ENCODE measurements at places on chromosomes 6 and 20.

DNA sequence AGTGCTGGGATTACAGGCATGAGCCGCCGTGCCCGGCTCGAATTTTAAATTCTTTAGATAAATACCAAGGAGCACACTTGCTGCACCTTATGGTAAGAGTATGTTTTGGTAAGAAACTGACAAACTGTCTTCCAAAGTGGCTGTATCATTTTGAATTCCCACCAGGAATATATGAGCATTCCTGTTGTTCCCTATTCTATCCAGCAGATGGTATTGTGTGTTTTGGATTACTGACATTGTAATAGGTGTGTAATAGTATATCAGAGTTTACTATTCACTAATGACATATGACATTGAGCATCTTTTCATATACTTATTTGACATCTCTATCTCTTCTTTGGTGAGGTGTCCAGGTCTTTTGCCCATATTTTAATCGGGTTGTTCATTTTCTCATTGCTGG, 40.5 kb downstream of the TGM6 start:
- no peak for DNase-seq

- no peak for DNase-seq
Observed at GRCh38 chr6:167415441-167415961, 90.6 kb downstream of the TTLL2 start.

DNA sequence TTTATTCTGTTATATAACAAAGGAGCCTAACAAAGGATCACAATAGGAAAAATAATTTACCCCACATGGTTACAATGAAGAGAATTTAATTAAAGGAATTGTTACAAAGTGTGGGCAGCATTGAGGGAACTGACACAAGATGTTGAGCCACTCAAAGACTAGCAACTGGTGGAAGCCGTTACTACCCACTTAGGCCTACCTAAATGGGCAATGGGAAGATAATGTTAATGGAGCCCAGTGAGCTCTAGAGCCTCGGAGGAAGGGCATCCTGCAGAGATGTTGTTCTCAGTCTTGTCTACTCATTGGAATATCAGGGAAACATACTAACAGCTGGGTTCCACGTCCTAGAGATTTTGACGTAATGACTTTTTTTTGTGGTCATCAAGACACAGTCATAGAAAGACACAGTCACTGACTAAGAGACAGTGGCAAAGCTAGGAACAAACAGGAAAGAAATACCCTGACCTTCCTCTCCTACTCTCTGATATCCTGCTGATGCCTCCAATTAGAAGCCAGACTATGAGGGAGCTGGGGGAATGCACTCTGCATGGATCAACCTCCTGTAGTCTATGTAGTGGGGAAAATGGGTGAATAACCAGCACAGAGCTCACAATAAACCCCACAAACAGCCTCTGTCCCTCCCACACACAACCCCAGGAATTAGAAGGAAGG, 523.8 kb upstream of the FLRT3 start:
- no peak for DNase-seq

- no peak for DNase-seq
Observed at GRCh38 chr20:17663040-17663399, 19.0 kb downstream of the RRBP1 start.

DNA sequence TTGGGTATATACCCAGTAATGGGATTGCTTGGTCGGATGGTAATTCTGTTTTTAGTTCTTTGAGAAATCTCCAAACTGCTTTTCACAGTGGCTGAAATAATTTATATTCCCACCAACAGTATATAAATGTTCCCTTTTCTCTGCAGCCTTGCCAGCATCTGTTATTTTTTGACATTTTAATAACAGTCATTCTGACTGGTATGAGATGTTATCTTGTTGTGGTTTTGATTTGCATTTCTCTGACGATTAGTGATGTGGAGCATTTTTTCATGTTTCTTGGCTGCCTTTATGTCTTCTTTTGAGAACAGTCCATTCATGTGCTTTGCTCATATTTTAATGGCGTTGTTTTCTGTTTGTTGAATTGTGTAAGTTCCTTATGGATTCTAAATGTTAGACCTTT, 641.6 kb downstream of the HACE1 start:
- no peak for DNase-seq

DNA sequence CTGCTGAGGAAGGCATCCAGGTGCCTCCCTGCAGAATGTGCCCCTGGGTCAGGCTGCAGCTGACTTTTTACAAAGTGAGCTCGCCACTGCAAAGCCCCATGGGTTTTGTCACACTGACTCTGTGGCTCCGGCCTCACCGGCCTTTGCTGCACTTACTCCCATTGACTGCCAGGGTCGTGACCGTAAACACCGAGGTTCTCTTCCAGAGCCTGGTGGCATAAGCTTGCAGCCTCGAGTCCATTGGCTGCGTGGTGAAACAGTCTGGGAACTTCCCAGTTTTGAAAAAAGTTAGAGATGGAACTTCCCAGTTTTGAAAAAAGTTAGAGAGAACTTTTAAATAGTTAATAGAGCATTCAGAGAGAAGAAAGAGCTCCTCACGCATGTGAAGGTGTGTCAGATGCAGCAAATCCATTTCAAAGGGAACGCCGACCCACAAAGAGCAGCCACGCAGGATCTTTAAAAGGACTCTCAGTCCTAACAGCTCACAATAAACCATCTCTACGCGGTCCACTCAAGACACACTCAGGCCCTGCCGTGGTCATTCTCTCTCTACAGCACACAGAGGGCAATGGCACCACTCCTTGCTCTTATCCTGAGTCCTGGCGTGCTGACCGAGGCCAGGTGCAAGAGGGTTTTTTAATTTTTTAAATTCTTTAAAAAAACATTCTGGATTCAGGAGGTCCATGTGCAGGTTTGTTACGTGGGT, 12.8 kb downstream of the RAMACL start:
- DNase-seq = no peak

GRCh38 chr6:151075930-151076555, 163.7 kb upstream of the AKAP12 start:
- DNase-seq = no peak

GRCh38 chr6:145816392-145816791, 1.8 kb upstream of the FBXO30 start:
- DNase-seq = no peak

GRCh38 chr6:28734443-28734959, 189.3 kb downstream of the TRIM27 start:
- DNase-seq = no peak

DNA sequence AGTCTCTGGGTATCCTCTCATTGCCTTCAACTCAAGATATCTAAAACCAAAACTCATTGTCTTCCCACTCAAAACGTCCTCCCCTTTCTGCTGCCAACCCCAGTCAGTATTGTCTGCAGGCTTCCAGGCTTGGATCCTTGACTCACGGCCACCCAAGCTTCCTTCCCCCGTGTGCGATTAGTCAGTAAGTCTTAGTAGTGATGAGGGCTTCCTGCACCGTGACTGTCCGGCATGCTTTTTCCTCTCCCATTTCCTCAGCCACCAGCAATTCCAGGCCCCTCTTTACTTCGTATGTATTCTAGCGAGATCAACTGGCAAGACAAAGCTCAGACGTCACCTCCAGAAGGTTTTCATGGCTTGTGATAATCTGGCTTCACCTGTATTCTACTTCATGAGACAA, 88.6 kb upstream of the DUSP22 start:
- no peak for DNase-seq

DNA sequence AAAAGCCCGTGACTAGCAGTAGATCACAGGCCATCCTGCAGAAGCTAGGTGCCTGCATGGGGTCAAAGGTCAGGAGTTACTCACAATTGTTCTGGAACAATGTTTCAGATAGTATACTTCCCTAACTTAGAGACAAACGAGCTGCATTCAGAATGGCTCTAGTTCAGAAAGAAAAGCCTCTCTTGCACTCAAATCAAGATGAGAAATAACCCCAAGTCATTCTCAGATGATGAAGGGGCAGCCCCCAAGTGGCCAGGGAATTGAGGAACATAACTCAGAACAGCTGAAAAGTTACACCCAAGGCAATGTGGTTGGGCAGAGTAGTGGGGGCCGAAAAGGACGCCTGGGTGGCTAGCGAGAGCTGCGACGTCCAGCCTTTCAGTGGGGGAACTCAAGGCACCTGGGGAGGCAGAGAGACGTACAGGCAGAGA, 27.8 kb downstream of the FYN start:
- DNase-seq = peak; percentile 14

- no peak for DNase-seq
Observed at GRCh38 chr6:117491916-117492315, 9.4 kb downstream of the DCBLD1 start.

GRCh38 chr20:62555642-62556420, 80.0 kb upstream of the GATA5 start:
- DNase-seq = no peak

DNA sequence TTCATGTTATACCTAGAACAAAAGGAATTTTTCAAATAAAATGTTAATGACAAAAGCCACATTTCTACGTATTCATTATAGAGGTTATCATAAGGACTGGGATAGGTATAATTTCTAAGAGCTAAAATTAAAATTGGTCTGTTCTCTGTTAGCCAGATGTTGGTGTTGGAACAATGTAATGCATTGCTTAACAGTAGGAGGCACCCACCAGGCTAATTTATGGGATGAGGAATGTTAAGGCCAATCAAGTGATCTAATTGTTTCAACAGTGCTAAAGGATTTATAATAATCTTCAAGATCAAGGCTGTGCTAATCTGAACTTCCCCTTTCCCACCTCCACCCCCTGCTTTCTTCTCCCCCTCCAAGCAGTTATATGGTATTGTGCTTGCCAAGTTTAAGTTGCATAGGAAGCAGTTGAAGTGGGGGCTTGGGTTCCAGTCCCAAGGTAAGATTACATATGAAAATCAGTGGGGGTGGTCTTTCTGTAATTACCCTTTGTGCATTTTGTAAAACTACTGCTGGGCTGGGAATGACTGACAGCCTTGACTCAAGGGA, 89.2 kb upstream of the BACH2 start:
- DNase-seq = peak; percentile 32

DNA sequence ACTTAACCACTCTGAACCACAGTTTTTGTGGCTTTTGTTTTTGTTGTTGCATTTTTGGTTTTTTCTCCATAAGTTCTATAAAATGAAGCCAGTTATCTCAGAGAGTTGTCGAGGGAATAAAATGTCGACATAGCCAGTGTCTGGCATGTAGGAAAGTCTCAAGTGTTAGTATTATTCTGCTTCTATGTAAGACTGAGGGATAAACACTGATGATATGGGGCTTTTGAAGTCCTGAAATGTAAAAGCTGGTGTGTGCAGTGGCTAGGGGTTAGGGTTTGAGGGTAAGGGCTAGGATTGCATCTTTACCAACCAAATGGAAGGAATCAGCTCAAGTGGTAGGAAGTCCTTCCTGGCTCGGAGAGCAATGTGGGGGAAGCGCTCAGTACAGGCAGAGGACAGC, 59.2 kb downstream of the DAAM2 start:
- DNase-seq = no peak

- DNase-seq = no peak
Observed at GRCh38 chr6:4632421-4632820, 143.8 kb upstream of the CDYL start.

GRCh38 chr6:161674930-161675682, 401.2 kb upstream of the AGPAT4 start:
- no peak for DNase-seq

- no peak for DNase-seq
Observed at GRCh38 chr6:90343576-90343975, 46.9 kb upstream of the BACH2 start.

- DNase-seq = no peak
Observed at GRCh38 chr20:37866051-37866450, 36.9 kb upstream of the VSTM2L start.

DNA sequence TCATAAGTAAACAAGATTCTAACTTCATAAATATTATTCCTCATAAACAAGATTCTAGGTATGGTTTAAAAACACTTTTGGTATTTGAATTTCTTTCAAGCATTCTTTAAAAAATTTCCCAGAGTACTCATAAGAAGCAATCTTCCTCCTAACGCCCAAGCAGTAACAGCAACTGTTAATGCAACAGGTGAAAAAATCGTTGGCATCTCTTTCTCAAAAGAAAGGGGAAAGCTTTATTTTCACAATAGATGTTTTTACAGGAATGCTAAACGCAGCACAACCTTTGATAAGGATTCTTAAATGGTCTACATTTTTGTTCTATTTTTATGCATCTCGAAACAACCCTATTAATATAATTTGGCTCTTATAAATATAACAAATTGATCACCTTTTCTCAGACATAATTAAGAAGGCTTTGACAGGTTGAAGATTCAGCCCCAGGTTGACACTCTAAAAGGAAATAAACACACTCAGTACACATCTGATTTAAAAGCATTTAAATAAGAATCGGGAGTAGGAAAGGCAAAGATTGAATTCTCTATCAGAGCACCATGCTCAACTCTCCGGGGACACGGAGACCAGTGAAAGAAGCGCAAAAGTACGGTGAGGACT, 634 bp downstream of the AHI1 start:
- no peak for DNase-seq

All from NB4 (cell line).